GF-D8 (cell line): ENCODE measurements at places on chromosomes 7 and 10.

GRCh38 chr10:88545359-88545758 is 37.8 kb downstream of the RNLS start:
- DNase-seq, result no peak

DNA sequence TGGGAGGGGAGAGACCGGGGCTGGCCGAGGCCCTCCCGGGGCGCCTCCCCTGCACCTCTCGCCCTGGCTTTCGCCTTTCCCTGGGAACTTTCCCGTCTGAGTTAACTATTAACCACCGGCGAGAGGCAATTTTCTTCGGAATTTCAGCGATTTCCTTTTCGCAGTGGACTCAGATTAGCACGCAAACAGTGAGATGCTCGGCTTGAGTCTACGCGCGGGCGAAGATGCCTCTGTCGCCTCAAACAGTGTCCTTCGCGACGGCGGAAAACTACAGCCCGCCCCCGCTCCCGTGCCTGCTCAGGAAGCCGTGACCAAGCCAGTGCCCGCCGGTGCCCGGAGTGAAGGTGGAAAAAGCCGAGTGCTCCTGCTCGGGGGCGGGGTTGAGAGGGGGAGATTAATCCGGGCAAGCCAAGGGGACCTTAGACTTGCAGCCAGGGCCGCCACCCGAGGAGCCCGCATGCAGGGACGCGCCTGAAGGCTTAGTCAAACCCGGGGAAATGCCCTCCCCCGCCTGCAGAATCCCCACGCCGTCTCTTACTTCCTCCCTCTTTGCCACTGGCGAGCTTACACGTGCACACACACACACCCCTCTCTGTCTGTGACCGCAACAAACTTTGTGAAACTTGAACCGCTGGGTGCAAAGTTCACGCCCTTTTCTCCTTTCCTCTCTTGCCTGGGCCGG is 14.5 kb upstream of the PAX2 start:
- peak; percentile 65 for DNase-seq

GRCh38 chr10:23100331-23101030 is 5.1 kb downstream of the MSRB2 start:
- peak; percentile 55 for DNase-seq

- no peak for DNase-seq
Observed at GRCh38 chr10:72688208-72688651, 3.7 kb upstream of the MCU start.

- no peak for DNase-seq
Observed at GRCh38 chr7:39745320-39745719, 121.9 kb downstream of the RALA start.

GRCh38 chr10:71366690-71367089 is 30.0 kb upstream of the CDH23 start:
- DNase-seq, result no peak

DNA sequence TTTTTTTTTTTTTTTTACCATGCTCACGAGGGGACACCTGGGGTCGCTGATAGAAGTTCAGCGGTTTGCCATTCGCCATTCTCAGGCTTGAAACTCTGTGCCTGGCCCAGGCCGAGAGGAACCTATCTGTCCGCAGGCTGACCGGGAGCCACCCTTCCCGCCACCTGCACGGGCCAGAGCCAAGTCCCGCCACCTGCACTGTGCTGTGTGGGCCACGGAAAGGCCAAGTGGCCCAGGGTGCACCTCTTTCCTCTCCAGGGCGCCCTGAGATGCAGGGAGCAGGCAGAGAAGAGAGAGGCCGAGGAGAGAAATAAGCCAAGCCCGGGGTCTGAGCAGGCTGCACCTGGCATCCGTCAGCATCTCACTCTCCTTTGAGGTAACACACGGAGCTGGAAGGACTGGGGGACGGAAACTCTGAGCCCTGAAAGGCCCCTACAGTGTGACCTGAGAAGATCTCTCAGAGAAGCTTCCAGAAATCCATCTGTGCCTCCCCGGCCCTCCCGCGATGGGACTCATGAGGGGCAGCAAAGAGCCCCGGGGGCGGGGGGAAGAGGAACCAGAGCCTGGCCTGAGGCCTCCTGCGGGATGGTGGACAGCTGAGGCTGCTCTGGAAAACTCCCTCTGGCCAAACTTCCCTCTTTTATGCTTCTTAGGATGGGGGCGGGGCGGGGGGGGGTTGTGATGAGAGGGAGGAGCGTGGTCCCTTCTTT is 46.6 kb downstream of the PRKAG2 start:
- no peak for DNase-seq

GRCh38 chr7:73918926-73919693 is 58.2 kb downstream of the TMEM270 start:
- DNase-seq, result no peak

- DNase-seq, result no peak
Observed at GRCh38 chr7:120030876-120031275, 242.1 kb upstream of the KCND2 start.

GRCh38 chr10:118207470-118208007 is 134.6 kb downstream of the FAM204A start:
- DNase-seq, result no peak

- DNase-seq, result no peak
Observed at GRCh38 chr10:132163278-132163765, 23.4 kb upstream of the DPYSL4 start.

DNA sequence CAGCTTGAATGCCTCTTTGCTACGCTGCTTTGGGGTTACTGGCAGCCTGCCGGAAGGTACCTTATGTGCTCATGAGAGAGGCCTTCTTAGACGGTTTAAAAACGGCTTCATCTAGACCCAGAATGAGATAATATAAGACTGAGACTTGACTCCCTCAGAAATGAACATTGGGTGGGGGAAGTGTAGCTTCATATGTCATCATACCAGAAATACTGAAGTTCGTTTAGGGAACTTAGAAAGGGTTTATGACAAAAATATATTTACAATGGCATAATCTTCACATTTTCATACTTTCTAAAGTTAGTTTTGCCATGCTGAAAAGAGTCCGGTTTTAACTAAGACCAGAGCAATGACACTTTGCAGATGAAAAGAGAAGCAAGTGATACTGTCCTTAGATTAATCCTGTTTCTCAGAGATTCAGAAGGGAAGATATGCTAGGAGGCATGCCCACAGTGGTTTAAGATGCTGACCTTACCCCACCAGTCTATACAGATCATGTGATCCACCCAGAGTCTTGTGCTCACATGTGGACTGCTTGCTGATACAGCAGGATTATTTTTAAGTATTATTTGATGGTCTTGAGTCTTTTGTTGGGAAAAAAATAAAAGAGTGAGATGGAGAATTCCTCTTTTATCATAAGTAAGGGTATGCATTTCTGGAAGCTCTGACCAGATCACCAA is 40.8 kb upstream of the HGF start:
- DNase-seq, result no peak

DNA sequence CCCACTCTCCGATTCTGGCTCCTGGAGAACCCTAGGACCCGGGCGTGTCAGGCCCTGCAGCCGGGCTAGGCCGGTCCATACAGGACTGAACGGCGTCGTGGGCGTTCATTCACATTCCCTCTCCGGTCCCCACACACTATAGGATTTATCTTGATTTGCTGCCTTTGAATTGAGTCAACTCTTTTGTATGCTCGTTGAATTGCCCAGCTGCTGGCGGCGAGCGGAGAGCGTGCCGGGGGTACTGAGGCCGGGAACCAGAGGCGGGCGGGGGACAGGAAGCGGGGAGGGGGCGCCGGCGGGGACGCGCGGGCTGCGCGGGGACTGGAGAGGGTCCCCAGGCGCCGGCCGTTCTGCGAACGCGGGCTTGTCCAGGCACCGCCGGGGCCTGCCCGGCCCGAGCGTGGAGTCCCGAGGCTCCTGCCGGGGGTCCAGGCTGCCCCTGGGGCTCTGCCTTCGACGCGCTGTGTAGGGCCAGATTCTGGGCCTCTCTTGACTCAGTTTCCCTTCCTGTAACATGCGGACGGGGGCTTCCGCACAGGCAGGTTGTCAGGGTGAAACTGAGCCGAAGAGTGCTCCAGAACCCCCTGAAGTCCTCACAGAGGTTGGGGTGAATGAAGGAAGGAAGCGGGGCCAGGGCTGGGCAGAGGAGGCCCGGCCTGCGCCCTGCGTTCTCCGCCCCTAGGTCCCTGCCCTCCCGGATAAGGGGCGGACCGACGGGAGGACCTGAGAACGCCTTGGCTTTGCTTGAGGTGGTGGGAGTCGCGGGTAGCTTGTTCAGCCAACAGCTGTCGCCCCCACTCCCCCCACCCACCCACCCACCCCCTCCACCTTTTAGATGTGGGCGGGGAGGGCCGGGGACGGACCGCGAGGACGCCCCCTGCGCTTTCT is 769 bp upstream of the ELFN1 start:
- DNase-seq, result no peak

- no peak for DNase-seq
Observed at GRCh38 chr7:67620216-67620933, 623.7 kb downstream of the TYW1 start.

- no peak for DNase-seq
Observed at GRCh38 chr10:86705905-86706304, 37.6 kb downstream of the LDB3 start.
